ENCODE measurements at places on chromosomes 5 and 9.

DNA sequence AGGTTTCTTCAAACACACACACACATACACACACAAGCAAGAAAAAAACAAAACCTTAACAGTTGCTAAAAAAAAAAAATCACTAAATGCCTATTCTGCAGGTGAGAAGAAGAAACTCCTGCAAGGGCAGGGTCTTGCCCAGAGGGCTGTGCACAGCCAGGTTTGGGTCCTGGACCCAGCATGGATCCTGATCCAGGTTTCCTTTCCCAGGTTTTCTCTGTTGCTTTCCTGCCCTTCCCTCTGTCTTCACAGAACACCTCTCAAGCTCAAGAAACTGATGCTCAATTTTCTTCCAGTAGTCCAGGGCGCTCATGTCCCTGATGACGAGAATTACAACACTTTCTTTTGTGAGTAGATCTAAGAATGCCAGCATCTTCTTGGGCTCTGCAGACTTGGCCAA, 136.6 kb downstream of the PAX5 start:
- DNase-seq: no peak

DNA sequence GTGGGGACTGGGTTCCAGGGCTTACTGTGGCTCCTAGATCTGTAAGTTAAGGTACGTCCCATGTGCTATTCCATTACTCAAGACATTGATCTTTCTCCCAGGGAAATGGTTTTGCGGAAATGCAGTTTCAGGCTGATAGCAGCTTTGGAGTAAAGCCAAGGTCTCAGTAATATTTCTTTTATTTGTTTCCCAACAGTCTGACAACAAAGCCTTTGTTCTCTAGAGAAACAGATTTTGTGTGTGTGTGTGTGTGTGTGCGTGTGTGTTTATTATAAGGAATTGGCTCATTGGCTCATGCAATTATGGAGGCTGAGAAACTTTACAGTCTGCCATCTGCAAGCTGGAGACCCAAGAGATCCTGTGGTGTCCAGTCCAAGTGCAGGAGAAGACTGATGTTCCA, 12.1 kb upstream of the POC5 start:
- DNase-seq: no peak

DNA sequence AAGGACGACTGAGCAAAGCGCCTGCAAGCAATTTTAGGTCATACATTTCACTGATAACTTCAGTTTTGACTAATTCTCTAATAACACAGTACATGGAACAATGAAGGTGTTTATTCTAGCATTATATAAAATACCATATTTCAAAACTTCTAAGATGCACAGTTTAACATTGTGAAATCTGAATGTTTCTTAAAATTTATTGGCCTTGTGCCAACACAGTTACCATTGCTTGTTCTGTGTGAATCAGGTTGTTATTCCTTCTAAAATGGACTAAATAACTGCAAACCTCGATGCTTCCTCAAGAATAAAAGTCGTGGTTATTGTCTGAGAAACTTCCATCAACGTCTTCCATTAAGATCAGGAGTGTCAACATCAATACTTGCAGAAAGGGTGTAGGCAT, 8.0 kb downstream of the MCC start:
- no peak for DNase-seq

DNA sequence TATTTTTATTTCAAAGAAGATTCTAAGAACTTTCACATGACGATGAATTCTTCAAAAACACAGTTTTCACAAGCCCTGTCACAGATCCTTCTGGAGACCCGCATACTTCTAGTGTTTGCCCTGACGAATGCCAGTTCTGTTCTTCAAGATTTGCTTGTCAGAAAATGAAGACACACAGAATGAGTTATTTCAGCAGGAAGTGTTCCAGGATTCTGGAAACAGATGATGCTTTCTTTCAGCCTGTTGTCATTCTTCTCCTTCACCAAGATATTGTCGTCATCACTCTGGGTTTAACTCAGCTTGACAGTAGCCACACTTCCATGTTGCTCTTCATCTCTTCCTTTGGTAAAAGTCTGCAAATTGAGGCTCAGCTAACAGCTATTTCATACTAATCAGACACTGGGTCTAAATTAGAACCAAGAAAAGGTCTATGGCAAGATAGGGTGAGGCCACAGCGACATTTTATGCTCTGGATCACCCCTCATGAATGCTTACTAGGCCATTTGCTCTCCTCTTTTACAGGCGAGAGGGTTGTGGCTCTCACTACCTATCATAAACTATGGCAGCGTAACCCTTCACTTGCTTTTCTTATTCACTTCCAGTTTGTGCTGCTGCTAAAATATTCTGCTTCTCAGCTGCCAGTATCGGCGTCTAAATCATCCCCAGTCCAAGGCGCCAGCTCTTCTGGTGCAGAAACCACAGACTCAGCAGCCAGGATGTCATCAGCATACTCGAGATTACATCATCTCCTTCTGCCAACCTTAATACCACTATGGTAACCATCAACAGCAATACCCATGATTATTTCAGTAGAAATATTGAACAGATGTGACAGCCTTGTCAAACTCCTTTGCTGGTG, 159.6 kb upstream of the TBCA start:
- no peak for DNase-seq

DNA sequence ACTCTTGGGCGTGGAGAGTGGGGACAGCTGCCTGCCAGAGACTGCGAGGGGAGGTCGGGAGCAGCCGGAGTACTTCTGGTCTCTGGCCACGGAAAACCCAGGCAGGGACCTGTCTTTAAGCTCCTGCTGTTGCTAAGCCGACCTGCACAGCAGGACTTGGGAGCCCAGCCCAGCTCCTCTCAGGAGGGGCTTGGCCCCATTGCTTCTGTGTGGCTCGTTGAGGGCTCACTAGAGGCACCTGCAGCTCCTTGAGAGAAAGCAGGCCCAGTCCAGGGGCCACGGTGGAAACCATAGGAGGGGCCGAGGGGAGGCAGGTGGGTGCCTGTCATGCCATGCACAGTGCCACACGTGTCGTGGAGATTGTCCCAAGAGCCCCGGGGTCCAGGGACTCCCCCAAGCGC, 3.3 kb upstream of the LCN2 start:
- DNase-seq: no peak

- no peak for DNase-seq
Observed at GRCh38 chr5:109961751-109962150, 272.0 kb downstream of the MAN2A1 start.

DNA sequence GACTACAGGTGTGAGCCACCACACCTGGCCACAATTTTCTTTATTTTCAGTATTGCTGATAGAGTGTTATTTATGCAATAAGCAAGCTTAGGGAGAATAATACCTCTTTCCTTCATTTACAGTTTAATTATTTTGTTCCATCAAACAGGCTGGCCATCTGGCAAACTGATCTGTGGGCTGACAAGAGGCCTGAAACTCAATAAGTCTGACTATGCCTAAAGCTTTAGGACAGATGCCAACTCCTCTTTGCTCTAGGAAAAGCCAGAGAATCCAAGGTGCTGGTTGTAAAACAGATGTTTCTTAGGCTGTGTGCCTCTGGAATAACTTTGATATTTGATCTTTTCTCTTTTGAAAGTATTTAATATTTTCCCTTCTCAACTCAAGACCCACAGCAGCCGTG, 98.4 kb downstream of the TARS1 start:
- DNase-seq: no peak

DNA sequence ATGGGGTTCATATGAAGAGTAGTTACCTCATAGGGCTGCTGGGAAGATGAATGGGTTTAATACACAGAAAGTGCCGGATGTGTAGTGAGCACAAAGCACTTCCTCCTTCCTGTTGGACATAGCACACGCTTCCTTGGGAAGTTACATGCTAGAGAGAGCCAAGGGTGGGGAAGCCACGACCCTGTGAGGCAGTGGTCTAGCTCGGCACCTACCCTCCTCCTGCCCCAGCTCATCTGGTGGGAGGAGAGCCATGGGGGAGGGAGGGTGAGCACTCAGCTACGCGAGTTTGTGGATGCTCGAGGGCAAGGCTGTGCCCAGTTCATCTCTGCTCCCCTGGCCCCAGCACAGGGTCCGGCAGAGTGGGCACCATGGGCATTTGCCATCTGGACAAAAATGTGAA, 43.6 kb upstream of the NEK6 start:
- no peak for DNase-seq

DNA sequence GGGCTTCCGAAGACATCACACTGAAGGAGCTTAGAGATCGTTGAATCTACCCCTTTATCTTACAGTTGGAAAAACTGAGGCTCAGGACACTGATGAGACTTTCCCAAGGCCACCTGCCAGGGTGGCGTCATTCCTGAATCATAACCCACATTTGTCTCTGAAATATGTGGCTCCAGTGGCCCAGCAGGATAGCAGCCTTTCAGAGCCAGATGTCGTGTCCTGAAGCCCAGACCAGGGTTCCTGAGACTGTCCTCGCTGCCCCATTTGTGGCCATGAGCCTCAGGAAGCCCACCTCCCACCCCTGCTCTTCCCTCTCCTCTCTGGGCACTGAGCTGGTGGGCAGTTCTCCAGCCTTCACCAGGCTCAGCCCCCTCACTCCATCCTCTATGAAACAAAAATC, 2.4 kb downstream of the HMCN2 start:
- DNase-seq: no peak

DNA sequence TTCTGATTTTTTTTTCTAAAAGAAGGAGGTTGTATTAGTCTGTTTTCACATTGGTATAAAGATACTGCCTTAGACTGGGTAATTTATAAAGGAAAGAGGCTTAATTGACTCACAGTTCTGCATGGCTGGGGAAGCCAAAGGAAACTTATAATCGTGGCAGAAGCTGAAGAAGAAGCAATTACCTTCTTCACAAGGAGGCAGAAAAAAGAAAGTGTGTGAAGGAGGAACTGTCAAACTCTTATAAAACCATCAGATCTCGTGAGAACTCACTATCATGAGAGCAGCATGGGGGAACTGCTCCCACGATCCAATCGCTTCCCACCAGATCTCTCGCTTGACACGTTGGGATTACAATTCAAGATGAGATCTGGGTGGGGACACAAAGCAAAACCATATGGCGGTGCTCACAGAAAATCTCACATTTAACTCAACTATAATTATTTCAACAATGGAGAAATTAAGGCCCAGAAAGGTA, 27.1 kb downstream of the DPYSL3 start:
- no peak for DNase-seq

DNA sequence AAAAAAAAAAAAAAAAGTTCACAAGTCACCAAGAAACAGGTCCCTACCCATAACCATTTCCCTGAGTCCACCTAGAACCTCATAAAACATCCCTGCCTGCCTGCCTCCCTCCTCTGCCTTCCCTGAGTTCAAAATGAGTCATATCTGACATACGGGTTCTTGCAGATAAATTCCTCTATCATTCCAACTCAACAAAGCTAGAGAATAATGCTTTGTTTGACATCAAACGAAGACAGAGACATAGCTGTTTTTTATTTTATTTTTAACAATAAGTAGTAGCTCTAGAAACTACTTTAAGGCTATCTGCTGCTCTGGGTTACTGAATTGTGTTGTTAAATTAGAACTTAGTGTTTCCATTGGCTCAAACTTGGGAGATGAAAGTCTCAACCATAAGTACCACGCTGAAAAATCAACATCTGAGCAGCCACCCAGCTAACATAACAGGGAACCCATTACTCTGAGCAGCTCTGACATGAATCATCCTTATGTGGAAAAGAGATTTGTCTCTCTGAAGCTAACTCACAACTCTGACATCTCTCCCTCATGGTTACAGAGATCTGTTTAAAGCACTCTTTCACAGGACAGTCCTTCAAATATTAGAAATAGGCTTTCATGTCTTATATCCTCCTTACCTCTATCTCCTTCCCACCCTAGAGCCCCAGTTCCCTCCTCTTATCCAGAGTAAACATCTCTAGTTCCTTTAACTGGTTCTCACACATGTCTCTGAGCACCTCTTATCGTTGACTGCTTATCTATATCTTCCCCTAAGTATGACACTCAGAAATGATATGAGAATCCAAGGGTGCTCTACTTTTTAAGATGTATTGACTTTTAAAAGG, 12.1 kb downstream of the TMEM245 start:
- DNase-seq: peak; percentile 33

- DNase-seq: no peak
Observed at GRCh38 chr5:58675341-58675740, 92.5 kb downstream of the RAB3C start.

DNA sequence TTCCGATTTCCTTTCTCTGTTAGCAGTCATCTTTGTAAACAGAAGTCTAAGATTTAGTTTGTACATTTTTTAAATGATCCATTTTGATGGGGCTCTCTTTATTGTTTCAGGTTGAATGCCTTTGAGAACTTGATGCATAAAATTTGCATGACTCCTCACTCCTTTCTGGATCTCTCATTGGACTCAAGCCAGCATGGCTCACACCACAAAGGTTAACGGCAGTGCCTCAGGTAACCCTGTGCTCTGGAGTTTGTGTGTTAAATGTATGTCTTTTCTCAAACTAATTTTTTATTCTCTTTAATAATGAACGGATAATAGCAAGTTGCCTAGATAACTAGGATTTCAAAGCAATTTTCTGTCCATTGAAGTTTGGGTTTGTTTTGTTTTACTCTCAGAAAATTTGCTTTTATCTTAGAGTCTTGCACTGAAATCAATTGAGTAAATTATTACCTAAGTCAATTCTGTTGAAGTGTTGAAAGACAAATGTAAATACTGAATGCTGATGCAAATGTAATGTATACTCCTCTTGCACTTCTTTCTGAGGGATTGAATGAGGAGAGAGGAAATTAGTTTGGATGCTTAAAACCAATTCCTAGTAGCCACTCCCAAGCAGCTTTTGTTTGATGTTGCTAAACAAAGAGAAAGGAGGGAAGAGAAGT, 164.6 kb upstream of the DMRT1 start:
- DNase-seq: peak; percentile 86

DNA sequence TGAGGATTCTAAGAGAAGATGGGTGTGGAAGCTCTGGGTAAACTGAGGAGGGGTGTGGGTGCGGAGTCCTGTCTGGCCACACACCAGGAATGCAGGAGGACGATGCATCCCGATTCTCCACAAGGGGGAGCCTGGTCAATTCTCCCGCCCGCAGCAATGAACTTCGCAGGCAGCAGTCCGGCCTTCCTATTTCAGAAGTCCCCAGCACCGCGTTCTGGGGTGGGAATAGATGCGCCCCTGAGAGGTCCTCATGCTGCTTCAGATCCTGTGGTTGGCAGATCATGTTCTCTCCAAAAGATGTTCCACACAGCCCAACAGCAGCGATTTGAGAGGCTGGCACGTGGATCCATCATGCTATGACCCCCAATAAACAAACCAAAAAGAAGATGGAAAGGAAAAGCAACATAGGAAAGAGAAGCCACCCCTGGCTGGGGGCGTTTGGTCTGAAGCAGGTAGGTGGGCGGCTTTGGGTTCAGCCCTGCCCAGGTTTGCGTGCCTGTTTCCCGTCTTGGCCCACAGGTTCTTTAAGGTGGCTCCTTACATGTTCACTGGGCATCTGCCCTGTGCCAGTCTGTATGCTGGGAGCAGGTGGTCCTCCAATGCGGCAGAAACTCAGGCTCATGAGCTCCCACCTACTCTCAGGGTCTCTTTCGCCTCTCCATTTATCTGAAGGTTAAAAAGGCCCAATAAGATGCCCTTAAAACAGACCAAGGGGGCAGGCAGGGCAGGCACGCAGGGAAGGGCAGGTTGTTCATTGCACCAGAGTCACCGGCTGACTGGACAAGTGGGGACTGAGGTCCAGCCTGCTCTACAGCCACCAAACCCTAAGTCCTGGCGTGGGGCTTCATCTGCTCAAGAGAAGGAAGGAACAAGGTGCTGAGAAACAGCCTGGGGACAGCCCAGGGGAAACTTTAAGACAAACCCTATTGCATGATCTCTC, 171.6 kb downstream of the PAX5 start:
- DNase-seq: peak; percentile 46
